ENCODE measurements at places on chromosomes 2 and 18. TPM values are rescaled to one million over a fixed set of nuclear protein-coding genes. Genes with fewer than 3 reads are reported as not detected.

Gene UGT1A8
- not detected for total RNA-seq

Gene AQP12A
- not detected for total RNA-seq

Gene EFR3B
- total RNA-seq: 1.5 TPM

Gene MOGAT1
- not detected for total RNA-seq

DNA sequence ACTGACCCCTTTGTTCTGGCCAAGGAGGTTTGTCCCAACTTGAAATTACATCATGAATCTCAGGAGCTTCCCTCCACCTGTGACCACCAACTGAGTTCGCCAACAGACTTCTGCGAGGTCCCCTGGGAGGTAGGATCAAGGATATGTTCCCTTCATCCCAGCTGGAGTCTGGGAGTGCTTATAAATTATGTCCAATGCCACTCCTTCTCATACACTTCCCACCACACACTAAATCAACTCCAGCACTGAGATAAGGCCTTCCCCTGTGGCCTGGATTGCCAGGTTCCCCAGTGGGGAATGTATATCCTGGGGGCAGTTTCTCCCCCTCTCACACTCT, 99.2 kb downstream of the RND3 start:
- no peak for DNase-seq

GRCh38 chr18:8951491-8951890, 151.0 kb upstream of the NDUFV2 start:
- no peak for DNase-seq
